ENCODE measurements at places on chromosomes 5 and 9. TPM values are rescaled to one million over a fixed set of nuclear protein-coding genes. Genes with fewer than 3 reads are reported as not detected.

Gene OBP2B
- total RNA-seq = not detected

GRCh38 chr9:75788006-75788634 is 102.4 kb upstream of the PCSK5 start:
- DNase-seq = peak; percentile 15

- DNase-seq = no peak
Measured at GRCh38 chr5:103271570-103272289, 13.2 kb downstream of the MACIR start.

- no peak for DNase-seq
Measured at GRCh38 chr9:15329539-15330109, 22.6 kb upstream of the TTC39B start.

DNA sequence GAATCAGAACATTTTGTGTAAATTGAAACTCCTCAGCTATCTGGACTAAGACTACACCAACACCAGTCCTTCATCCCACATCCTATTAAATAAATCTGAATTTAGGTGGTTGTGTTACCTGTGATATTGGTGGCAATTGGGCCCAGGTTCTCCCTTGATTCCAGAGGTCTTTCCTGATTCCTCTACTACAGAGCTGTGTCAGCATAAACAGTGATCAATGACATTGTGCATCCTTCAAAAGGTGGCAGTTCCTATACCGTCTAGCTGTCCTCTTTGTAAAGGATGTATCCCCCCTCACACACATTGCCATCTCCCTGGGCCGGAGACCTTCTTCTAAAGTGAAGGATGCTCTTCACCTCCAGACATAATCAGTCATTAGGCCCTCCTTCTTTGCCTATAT is 239.2 kb downstream of the FAM114A2 start:
- DNase-seq = no peak

Gene PRUNE2
- total RNA-seq = 63.8 TPM

- DNase-seq = no peak
Measured at GRCh38 chr5:65874241-65874640, 52.1 kb upstream of the ERBIN start.

- no peak for DNase-seq
Measured at GRCh38 chr5:59209758-59210359, 627.0 kb downstream of the RAB3C start.

Gene CAVIN4
- total RNA-seq = 32.9 TPM

DNA sequence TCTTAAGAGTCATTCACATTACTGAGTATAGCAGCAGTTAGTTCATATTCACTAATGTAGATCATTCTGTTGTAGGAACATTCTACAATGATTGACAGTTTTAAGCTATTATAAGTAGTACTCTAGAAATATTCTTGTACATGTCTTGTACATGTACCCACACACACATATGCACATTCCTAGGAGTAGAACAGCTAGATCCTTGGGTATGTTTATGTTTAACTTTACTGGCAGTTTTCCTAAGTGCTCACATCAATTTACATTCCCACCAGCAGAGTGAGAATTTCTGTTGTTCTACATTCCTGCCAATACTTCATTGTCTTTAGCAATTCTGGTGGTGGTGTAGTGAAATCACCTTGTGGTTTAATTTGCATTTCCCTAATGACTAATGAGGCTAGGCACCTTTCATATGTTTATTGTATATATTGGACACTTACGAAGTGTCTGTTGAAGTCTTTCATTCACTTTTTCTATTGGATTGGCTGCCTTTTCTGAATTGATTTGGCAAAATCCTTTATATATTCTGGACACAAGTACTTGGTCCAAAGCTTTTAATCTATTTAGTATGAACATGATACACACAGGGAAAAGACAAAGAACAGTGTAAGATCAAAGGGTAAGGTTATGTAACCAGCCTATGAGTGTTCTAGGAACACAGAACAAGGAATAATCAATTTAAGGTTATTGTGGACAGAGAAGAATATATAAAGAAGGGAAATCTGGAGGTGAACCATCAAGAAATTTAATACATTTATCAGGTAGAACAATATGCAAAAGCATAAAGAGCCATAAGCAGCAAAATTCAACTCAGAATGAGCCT is 95.6 kb downstream of the MLLT3 start:
- no peak for DNase-seq

Gene WNT8A
- not detected for total RNA-seq

Gene IFNB1
- total RNA-seq = not detected

DNA sequence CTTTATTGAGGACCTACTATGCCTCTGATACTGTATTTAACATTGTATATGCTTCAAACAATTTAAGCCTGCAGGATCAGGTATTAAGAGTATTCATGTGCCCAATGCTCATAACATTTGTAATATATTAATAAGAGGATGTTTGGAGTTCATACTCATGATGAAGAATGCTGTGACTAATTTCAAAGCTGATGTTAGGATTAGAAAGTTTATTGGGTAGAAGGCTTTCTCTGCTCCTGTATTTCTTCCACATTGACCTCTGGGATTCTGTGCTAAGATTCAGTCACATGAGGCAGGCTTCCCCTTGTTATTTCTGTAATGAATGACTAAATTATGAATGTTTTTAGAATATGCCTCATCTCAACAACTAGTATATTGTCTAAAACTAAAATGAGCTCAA is 456.4 kb downstream of the NFIB start:
- DNase-seq = no peak

DNA sequence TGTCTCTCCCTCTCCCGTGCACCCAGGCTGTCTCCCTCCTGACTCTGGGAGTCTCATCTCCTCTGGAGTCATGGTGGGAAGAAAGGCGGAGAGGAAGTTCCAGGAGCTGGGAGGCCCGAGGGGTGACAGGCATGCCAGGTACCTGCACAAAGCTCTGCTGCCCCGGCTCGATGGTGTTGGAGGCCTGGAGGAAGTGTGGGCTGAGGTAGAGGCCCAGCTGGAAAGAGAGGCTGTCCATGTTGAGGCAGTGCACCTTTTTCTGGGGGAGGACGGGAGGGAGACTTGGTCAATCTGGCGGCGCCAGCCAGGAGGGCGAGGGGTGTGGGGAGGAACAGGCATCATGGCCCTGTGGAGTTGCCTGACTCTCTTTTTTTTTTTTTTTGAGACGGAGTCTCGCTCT is 15.9 kb downstream of the FPGS start:
- DNase-seq = no peak

GRCh38 chr5:138159666-138160065 is 18.8 kb downstream of the BRD8 start:
- no peak for DNase-seq

DNA sequence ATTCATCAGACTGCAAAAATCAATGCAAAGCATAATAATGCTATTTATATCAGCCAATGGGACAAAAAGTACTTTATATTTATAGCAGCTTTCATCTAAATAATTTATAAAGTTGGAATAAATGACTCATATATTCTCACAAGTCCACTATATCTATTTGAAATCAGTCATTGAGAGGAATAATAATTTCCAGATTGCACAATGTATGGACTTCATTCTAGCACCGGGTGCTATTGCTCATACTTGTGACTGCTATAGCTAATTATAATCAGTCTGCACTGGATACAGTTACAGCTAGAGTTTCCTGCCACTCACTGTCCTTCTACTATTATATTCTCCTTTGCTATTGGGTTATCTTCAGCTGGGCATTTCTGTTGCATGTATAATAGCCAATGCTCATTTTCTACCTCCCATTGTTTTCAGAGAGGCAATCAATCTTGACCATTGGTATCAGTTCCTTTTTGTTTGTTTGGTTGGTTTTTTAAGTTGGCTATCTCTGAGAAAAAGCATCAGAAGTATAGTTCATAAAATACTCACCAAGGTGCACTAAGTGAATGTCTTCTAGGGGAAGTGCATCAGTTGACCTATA is 1.9 kb downstream of the CDH18 start:
- no peak for DNase-seq

GRCh38 chr9:75169623-75170022 is 81.3 kb downstream of the OSTF1 start:
- no peak for DNase-seq

GRCh38 chr9:136438548-136439480 is 831 bp downstream of the INPP5E start:
- DNase-seq = peak; percentile 64

Gene NR6A1
- 51.0 TPM for total RNA-seq

DNA sequence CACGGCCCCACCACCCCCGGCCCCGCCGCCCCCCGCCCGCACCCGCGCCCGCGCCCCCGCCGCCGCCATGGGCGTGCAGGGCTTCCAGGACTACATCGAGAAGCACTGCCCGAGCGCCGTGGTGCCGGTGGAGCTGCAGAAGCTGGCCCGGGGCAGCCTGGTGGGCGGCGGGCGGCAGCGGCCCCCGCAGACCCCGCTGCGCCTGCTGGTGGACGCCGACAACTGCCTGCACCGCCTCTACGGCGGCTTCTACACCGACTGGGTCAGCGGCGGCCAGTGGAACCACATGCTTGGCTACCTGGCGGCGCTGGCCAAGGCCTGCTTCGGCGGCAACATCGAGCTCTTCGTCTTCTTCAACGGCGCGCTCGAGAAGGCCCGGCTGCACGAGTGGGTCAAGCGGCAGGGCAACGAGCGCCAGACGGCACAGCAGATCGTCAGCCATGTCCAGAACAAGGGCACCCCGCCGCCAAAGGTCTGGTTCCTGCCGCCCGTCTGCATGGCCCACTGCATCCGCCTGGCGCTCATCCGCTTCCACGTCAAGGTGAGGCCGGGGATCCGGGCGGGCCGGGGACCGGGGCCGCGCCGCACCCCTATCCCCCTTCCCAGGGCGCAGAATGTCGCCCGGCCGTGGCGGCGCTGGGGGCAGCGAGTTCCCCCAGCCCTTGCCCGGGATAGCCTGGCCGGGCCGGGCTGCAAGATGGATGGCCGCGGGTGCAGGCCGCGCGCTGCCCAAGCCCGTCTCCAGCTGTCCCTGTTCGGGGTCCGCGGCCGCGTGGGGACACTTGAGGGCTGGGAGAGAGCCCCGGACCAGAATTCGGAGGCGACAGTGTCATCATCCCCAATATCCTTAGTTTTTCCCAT is 594 bp downstream of the FAM120A start:
- peak; percentile 70 for DNase-seq

Gene UGT3A2
- total RNA-seq = 0.37 TPM

- no peak for DNase-seq
Measured at GRCh38 chr9:130740218-130741023, 46.8 kb downstream of the EXOSC2 start.

Gene OLFML2A
- not detected for total RNA-seq

DNA sequence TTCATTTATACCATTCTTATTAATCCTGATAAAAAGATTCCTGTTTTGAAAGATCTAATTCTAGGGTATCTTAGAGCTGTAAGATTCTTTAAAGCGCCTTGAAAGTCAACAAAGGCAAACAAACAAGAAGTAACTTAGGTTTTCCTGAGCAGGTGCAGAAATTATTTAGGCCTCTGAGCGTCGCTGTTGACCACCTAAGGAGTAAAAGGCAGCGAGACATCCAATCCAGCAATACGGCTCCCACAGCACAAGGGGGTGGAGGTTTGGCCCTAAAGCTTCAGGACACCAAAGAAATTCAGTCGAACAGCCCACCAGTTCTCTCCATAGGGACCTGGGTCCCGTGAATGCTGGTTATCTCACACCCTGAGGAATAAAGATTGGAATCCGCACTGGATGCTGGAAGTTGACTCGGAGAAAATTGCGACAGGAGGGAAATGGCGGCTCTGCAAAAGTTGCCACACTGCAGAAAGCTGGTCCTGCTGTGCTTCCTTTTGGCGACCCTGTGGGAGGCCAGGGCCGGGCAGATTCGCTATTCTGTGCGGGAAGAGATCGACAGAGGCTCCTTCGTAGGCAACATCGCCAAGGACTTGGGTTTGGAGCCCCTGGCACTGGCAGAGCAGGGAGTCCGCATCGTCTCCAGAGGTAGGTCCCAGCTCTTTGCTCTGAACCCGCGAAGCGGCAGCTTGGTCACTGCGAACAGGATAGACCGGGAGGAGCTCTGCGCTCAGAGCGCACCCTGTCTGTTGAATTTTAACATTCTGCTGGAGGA is at the start of gene PCDHGA2:
TSS of gene PCDHGA2 (plus strand) at position 223 of the 769 bp plus-strand sequence.
- no peak for DNase-seq

- no peak for DNase-seq
Measured at GRCh38 chr5:33833237-33833575, 58.6 kb downstream of the ADAMTS12 start.
